ENCODE measurements at places on chromosomes 6 and 20. TPM values are rescaled to one million over a fixed set of nuclear protein-coding genes. Genes with fewer than 3 reads are reported as not detected.

DNA sequence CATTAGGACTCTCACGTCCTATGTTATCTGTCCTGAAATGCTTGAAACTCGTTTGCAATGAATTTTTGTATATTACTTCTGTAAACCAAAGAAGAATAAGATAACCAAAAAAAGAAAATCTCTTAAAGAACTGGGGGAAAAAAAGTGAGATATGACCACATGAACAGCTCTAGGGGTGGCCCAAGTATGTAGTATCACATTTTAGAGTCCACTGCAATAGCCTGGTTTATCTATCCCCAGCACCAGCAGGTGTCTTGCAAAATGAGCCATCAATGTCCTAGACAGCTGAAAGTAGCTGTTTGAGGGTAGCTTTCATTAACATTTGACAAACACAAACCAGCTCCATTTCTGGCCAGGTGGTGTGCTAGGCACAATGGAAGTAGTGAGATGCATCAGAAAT lies 102.8 kb downstream of the PXDC1 start:
- DNase-seq, result no peak

CDC40 gene
- total RNA-seq, result 20.4 TPM

ADGRB3 gene
- 3.1 TPM for total RNA-seq

DNA sequence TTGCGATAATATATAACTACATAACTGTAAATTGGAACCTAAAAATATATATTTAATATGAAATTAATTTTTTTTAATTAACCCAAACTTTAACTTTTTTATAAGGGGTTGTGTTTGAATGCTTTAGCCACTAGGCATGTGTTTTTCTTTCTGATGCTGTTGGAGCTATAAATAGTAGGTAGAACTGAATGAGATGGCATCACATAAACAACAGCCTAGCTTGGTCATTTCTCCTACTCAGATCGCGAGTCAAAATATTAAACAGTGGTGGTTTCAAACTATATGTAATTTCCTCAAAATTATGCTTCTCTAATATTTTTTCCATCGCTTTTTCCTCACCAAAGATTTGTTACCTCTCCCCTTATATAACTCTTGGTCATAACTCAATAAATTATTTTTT lies 243.2 kb downstream of the ARID1B start:
- no peak for DNase-seq

GRCh38 chr6:23855497-23856116 lies 270.4 kb upstream of the NRSN1 start:
- DNase-seq, result no peak

C6orf141 gene
- total RNA-seq, result 37.8 TPM

All from prostate gland (tissue), 2 donors.